ENCODE measurements at places on chromosomes 3 and 15.

- no peak for DNase-seq
Measured at GRCh38 chr3:64067506-64068346, 44.4 kb upstream of the PSMD6 start.

GRCh38 chr3:41348401-41348800, 149.1 kb downstream of the CTNNB1 start:
- no peak for DNase-seq

DNA sequence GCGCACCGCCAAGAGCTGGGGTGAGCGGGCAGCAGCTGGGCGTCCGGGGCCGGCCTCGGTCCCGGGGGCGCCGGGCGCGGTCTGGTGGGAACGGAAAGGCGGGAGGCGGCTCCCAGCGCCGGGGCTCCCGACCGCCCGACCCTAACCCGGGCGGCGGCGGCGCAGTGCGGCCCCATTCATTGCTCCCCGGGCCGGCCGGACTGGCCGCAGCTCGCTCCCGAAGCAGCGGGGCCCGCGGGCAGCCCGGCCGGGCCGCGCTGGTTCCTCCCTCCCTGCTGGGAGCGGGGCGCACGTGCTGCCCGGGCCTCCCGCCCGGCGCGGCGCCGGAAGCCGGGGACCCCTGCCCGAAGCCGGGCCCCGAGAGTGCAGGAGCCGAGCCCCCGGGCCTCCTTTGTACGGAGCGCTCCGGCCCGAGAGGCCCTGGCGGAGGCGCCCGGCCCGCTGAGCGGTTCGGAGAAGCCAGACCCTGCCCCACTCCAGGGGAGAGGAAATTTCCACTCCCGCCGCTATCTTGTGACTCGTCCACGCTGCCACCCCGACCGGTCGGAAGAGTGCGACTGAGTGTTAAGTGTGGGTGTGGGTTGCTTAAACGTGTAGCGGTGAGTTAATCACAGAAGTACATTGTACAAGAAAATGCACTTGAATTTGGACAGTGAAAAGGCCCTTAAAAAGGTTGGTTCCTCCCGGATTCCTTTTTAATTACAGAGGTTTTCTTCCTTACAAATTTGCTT, 613 bp downstream of the ATP1B3 start:
- DNase-seq: no peak

GRCh38 chr3:160685144-160685766, 8.3 kb downstream of the ARL14 start:
- no peak for DNase-seq

- no peak for DNase-seq
Measured at GRCh38 chr3:151864423-151865101, 8.9 kb upstream of the SUCNR1 start.

DNA sequence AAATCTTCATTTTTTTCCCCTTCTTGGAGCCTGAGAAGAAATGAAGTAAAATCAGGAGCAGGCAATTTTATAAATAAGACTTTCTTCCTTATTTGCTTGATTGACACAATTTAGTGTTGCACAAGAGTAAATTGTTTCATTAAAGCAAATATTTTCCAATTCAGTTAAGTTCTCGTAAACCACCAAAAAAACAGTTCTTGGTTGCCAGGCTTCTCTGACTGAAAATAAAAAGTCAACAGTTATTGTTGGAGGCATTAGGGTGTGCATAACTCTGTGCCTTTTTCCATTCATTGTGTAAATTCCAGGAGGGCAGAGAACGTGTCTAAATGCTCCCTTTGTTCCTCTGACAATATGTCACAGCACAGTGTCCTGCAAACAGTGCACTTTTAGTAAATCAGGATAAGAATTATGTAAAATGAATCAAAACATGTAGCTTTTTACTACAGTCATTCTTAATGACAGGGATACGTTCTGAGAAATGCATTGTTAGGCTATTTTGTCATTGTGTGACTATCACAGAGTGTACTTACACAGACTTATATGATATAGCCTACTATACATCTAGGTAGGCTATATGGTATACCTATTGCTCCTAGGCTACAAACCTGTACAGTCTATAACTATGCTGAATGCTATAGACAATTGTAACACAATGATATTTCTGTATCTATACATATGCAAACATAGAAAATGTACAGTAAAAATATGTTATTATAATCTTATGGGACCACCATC, at the start of gene CP:
Gene CP (minus strand): TSS at position 47 of the 735 bp plus-strand sequence. CDS start 37 bp downstream, at position 10.
- no peak for DNase-seq

- peak; percentile 48 for DNase-seq
Measured at GRCh38 chr3:130276203-130276803, 69.2 kb upstream of the COL6A5 start.

- peak; percentile 66 for DNase-seq
Measured at GRCh38 chr3:126752303-126753190, 48.5 kb downstream of the CHCHD6 start.

DNA sequence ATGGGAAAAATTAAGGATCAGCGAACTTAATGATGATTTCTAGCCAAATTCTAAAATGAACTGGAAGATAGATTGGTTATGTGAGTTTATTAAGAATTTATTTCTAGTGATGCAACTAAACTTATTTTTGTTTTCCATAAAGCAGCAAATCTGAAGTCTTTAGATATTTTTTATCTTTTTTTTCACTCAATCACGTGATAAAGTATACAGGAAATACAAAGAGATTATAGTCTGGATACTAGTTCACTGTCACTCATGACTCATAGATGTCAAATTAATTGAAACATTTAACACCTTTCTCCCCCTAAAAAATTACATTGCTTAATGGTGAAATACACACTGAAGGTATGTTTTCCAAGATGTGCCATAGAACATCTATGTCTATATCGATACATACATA, 416.9 kb downstream of the TUSC7 start:
- no peak for DNase-seq

DNA sequence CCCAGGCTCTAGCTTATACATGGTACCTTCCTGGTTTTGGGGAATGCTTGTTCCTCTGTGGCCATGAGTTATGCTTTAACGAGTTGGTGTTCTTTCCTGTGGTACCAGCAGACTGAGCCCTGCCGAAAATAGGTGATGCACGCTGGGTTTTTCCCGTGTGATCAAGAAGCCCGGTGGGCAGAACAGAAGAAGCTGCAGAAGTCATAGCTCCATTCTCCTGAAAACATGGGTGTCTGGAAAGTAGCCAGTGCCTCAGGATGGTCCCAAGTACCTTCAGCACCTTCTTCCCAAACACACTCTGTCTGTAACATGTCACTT, 25.2 kb downstream of the MAPKBP1 start:
- no peak for DNase-seq

GRCh38 chr15:44325568-44325967, 37.0 kb downstream of the GOLM2 start:
- no peak for DNase-seq

- no peak for DNase-seq
Measured at GRCh38 chr3:8497582-8497981, 4.0 kb upstream of the LMCD1 start.

DNA sequence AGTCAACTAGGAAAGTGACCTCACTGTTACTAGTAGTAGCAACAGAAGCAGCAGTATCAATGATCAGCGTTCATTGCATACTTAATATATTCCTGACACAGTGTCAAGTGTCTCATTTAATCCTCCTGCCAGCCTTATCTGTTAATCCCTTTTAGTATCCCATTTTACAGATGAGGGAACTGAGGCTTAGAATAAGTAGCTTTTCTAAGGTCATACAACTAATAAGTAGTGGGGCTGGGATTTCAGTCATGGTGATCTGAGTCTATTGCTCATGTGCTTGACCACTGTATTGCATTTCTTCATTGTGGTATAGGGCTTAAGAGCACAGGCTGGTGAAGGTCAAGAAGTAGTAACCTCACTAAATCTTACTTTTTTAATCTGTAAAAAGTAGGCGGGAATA, 233.6 kb downstream of the PTPRG start:
- no peak for DNase-seq

DNA sequence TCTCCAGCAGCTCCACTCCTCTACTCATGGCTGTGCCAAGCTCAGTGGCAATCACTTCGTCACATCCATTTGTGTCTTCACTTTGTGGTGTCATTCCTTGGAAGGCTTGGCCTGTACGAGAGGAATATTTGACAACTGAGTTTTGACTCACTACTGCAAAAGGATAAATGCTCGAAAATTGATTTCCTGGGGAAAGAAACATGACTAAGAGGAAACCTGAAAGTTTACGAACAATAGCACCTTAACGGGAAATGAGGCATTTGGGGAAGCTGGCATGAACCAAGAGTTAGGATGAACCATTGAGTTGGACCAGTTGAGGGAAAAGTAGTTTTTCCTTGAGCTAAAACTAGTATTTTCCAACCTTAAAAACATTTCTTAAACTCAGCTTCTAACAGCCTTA, 74.2 kb upstream of the ABHD17C start:
- no peak for DNase-seq

DNA sequence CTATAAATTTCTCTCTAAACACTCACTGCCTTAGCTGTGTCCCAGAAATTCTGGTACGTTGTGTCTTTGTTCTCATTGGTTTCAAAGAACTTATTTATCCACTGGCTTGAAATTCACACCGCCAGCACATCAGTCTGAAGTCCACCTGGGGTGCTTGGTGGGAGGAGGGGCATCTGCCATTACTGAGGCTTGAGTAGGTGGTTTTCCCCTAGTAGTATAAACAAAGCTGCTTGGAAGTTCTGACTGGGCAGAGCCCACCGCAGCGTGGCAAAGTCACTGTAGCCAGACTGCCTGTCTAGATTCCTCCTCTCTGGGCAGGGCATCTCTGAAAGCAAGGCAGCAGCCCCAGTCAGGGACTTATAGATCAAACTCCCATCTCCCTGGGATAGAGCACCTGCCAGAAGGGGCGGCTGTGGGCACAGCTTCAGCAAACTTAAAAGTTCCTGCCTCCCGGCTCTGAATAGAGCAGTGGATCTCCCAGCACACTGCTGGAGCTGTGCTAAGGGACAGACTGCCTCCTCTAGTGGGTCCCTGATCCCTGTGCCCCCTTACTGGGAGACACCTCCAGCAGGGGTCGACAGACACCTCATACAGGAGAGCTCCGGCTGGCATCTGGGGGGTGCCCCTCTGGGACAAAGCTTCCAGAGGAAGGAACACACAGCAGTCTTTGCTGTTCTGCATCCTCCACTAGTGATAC, 114.1 kb downstream of the SUCLG2 start:
- DNase-seq: no peak

- DNase-seq: no peak
Measured at GRCh38 chr3:153399636-153400035, 237.6 kb downstream of the RAP2B start.

DNA sequence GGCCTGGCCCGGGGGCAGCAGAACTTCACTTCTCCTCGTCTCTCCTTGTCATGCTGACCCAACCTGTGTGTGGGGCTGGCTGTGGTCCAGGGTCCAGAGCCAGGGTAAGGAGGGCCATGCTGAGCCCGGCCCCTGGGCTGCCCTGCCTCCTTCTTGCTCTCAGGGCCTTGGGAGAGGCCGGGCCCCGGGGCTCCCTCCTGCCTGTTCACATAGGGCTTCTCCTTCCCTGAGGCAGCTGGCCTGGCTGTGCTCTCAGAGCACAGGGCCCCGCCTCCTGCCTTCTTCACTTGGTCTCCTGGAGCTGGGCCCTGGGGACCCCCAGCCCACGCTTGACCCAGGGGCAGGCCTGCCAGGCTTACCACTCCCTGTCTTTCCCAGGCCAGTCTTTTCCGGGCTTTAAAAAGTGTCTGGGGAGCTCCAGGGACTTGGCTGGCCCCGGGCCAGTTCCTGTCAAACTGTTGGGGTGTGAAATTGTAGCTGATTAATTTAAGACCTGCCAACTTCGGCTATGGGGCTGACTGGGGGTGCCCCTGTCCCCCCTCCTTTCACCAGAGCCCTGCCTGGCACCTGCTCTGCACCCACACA, 11.8 kb downstream of the PLXNA1 start:
- no peak for DNase-seq

GRCh38 chr3:64741341-64741740, 53.5 kb upstream of the ADAMTS9 start:
- no peak for DNase-seq

GRCh38 chr3:21372316-21372715, 378.7 kb downstream of the ZNF385D start:
- DNase-seq: no peak

DNA sequence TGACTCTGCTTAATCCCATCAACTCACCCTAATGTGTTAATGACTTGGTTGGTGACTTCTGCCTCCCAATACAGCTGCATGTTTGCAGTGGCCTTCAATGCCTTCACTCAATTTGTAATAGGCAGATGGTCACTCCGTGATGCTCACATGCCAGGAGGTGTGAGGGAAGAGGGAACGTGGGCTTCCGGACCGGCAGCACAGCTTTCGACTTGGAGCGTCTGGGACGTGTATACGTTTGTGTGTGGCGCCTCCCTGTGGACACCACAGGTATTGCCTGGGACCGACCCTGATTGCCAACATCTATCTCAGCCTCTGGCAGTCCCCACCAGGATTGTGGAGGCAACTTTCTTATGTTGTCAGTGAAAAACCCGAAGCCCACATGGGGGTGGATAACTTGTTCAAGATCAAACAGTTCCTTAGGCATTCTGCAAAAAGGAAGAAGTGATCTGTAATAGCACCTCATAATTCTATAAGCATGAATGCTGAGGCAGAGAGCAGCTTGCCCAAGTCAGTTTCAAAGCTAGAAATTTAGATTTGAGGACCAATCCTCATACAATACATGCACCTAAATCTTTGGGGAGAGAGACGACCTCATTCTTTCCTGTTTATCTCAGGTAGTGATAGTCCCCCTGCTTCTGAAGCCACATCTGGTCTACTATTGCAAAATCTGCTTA, 16.9 kb downstream of the MRPL46 start:
- DNase-seq: peak; percentile 42

DNA sequence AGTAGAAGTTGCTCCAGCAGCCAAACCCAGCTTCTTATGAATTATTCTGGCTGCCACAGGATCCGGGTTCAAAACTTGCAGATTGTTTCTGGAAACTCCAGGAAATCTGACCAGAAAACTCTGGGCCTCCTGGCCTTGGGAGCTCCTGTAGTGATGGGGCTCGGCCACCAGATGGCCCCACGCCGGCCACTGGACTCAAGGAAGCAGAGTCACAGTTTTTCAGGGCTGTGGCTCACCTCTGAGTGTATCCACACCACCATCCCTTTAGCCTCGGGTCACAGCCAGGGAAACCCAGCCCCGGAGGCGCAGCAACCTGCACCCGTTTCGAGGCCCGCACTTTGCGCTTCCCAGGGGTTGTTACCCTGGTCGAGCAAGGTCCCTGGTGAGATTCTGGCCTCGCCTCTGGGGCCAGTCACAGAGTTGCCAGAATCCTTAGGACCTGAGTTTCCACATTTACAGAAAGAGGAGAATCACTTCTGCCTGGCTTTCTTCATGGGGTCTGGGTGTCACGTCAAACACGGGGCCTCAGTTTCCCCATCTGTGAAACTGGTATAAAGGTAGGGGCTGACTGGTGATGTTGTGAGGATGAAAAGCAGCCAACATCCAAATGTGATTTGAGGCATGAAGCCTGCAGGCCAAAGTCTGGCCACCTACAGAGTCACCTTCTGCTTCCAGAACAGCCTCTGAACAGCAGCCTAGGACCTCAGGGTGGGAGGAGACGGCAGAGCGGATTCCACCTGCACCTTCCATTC, 53.5 kb upstream of the LCTL start:
- peak; percentile 4 for DNase-seq

DNA sequence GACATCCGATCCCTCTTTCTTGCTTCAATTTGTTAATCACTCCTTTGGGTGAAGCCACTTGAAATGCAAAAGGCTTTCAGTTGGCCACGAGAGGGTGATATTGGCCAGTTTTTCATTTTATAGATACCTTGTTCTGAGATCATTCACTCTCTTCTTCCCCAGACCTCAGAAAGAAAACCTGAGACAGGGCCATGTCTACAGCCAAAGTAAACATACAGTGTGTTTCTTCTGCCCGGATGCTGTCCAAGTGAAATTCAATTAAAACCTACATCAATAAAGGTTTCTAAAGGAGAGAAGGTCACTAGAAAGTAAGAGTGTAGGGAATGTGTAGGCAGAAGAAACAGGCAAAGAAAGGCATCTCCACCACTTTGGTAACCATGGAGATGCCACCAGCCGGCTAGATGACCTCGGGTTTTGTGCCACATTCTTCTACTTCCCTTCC, 39.5 kb upstream of the FMN1 start:
- DNase-seq: peak; percentile 41

Measured in NCI-H510A treated with DMSO at 0.1 percent for 48 hours (cell line).